ENCODE measurements at places on chromosomes 16 and 17.

GRCh38 chr16:50046853-50047252, 18.9 kb upstream of the HEATR3 start:
- DNase-seq: no peak

GRCh38 chr16:49531931-49532840, 158.6 kb downstream of the C16orf78 start:
- DNase-seq: no peak

GRCh38 chr16:64253096-64253495, 868.8 kb downstream of the CDH11 start:
- DNase-seq: no peak

DNA sequence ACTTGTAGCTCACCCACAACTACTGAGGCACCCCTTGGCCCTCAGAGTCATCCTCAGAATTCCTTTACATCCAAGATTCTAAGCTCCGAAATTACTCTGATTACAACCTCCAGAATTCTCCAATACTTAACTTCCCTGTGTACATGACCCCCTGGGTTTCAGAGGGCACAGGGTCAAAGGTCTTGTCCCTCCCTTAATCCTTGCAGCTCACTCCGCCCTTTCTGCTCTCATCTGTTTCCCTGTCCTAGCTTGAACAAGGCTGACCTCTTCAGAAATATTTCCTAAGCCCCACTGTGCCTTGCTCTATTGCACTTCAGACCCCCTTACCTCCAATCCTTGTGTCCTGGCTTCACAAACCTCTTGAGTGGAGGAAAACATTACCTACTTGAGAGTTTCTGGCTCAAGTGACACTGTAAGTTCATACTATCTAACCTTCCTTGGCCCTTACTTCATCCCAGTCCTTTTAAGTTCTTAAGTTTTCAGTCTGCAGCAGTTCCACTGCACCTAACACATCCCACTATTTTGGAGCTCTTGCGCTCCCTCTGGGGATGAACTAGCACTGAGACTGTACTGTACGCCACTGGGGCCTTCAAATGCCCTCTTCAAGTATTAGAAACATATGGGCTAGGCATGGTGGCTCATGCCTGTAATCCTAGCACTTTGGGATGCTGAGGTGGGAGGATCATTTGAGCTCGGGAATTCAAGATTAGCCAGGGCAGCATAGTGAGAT, 6.2 kb downstream of the N4BP1 start:
- DNase-seq: no peak

GRCh38 chr16:46811682-46812081, 19.3 kb downstream of the C16orf87 start:
- no peak for DNase-seq

DNA sequence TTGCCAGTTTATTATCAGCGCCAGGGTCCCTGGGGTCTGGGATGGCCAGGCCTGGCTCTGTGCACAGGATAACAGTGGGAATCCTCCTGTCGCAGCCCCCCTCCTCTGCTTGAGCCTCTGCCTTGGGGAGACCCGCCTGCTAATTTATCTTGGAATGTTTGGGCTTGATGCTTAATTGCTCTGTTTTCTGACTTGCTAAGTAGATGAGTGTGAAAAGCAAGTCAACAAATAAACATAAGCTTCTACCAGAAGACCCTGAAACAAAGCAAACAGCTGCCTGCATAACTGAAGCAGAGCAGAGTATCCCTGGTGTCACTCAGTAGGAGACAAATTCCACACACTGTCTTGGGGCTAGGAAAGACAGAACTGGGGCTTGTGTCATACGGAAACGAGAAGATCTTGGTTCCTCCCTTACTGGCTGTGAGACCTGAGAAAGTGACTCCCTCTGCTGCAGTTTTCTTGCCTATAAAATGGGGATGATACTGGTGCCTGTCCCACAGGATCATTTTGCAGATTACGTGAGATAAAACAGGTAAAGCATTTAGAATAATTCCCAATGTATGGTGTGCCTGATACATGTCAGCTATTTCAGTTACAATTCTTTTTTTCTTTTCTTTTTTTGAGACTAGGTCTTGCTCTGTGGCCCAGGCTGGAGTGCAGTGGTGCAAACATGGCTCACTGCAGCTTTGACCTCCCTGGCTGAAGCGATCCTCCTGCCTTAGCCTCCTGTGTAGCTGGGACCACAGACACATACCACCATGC, 44.8 kb upstream of the IRX3 start:
- DNase-seq: no peak

DNA sequence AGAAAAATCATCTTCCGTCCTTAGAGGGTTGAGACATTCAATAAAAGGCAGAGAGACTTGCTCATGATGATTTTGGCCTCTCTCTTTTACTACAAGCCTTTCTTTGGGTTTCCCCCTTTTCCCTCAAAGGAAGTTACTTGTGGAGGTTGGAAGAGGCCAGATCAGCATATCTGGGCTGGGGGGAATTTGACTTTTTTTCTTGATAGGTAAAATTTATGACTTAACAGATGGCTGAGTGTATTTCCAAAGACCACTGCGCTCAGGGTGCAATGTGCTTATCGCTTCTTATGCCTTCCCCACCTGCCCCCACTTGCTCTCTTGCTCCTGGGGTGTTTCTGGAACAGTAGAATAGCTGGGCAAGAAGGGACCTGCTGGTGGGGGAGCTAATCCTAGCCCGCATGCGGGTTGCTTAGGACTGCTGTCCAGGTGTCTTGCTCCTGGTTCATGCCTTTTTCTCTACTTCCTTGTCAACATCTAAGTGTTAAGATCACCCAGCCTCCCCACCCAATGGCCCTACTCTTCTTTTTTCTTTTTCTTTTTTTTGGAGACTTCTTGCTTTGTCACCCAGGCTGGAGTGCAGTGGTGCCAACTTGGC, 131.9 kb downstream of the MSI2 start:
- DNase-seq: no peak

DNA sequence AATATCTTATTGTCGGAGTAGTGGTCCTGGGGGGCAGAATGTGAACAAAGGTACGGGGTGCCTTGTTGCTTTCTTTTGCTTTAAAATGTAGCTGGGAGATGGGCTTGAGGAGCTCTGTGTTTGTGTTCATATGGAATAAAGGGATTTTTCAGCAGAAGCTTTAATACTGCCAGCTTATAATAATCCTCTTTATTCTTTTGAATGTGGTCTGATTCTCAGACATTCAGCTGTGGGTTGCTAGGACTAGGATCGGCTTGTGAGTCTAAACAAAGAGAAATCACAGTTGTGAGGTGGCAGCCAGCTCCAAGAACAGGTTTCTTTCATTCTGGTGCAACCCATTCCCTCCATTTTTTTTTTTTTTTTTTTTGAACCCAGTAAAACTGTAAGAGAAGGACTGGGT, 7.2 kb downstream of the MRPL58 start:
- no peak for DNase-seq

DNA sequence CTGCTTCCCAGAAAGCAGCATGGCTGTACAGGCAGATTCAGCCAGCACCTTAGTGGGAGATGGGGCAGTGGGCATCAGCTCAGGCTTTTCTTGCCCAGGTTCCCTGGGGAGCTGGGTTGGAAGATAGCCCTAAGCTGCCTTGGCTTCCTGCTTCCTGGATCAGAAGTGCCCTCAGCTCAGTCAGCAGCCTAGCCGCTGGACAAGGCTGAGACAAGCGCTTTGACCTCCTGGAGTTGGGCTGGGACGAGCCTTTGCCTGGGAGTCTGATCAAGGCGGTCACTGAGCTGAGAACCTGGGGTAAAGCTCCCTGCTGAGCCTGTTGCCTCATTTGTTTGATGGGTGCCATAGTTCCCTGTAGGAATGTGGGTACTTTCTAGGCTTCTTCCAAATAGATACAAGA, 190.0 kb downstream of the RAB11FIP4 start:
- peak; percentile 54 for DNase-seq

GRCh38 chr16:65697065-65697464, 575.2 kb upstream of the CDH11 start:
- DNase-seq: no peak

DNA sequence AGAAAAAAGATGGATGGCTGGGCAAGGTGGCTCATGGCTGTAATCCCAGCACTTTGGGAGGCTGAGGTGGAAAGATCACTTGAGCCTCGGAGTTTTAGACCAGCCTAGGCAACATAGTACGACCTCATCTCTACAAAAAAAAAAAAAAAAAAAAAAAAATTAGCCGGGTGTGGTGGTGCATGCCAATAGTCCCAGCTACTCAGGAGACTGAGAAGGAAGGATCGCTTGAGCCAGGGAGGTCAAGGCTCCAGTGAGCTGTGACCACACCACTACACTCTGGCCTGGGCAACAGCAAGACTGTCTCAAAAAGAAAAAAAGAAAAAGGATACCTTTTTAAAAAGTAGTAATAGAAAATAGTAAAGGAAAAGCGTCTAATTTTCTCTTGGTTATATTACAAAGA, 20.7 kb downstream of the ZNF652 start:
- peak; percentile 61 for DNase-seq

- no peak for DNase-seq
Observed at GRCh38 chr16:51658531-51658930, 507.5 kb upstream of the SALL1 start.

DNA sequence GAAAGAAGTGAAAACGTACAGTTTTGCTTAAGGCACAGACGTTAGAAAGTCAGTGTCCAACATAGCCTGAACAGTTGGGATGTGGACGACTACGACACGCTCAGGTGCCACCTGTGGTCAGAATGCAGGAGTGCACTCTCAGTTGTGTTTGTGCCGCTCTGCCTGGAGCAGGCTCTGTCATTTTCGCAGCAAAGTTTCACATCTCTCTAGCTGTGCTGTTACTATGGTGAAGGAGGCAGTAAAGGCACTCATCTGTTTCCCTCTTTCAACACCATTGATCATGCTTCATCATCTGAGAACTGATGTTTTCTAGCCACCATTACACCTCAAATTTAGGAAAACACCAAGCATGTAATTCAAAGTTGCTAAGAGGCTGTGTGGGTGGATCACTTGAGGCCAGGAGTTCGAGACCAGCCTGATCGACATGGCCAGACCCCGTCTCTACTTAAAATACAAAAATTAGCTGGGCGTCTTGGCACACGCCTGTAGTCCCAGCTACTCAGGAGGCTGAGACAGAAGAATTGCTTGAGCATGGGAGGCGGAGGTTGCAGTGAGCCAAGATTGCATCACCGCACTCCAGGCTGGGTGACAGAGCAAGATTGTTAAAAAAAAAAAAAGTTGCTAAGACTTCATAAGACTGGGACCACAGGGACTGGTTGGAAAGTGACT, 44.9 kb upstream of the DNAJA2 start:
- peak; percentile 74 for DNase-seq

DNA sequence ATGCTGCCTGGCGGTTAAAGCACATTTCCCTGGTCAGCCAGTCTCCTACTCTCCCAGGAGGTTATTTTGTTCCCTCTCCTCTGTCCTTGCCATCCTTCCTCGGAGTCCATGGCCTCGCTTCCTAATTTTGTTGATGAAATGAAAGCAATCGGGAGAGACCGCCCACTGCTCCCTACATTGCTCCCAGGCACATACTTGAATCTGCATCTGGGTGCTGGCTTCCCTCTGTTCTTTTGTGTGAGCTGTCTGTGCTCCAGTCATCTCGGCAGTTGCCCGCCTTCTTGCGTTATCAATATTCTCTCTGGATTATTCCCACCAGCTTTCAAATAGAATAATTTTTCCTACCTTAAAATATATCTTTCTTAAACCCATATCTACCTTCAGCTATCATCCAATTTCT, 11.1 kb downstream of the KRT23 start:
- no peak for DNase-seq
